ENCODE measurements at places on chromosomes 2 and 18.

DNA sequence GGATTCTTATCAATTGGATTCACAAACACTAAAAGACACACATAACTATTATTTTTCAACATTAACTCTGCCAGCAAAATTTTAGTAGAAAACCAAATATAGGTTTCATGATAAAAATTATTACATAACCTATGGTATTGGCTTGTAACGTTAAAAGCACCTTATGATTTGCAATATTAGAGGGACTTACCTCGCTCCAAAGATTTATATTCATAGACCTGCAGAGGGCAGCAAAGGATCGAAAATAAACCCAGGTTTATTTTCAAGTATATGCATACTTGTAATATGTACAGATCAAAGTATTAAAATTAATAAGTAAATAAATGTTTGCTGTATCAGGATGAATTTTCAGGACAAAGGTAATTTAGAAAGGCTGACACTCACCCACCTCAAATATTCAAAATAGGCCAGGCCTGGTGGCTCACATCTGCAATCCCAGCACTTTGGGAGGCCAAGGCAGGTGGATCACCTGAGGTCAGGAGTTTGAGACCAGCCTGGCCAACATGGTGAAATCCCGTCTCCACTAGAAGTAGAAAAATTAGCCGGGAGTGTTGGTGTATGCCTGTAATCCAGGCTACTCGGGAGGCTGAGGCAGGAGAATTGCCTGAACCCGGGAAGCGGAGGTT, 45.3 kb downstream of the LRPPRC start:
- no peak for DNase-seq

- DNase-seq: no peak
Measured at GRCh38 chr18:39205565-39206195, 1640.1 kb upstream of the CELF4 start.

- no peak for DNase-seq
Measured at GRCh38 chr2:135952891-135953290, 32.5 kb downstream of the DARS1 start.

GRCh38 chr2:239193925-239194677, 206.7 kb downstream of the HDAC4 start:
- DNase-seq: no peak

DNA sequence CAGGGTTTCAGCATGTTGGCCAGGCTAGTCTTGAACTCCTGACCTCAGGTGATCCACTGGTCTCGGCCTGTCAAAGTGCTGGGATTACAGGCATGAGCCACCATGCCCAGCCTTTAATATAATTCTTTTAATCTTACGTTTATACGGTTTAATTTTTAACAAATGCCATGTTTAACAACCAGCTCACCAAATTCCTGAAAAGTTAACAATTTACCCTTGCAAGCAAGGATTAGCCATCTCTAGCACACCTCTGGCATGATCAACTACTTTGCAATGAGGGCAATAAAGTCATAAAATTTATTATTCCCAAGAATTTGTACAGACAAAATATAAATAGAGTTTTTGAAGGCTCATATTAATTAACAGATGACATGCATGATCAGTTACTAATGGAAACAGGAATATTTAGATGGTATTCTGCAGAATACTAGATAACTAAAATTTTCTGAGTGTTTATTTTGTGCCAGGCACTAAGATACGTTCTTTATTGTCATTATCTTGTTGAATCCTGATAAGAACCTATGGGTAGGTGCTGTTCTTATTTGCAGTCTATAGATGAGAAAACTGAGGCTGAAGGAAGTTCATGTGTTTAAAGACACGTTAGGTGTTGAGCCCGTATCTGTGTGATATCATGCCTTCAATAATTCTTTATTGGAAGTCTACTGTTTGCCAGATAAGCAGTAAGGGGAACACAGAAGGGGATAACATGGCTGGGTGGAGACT, 190.1 kb downstream of the CDCA7 start:
- no peak for DNase-seq

DNA sequence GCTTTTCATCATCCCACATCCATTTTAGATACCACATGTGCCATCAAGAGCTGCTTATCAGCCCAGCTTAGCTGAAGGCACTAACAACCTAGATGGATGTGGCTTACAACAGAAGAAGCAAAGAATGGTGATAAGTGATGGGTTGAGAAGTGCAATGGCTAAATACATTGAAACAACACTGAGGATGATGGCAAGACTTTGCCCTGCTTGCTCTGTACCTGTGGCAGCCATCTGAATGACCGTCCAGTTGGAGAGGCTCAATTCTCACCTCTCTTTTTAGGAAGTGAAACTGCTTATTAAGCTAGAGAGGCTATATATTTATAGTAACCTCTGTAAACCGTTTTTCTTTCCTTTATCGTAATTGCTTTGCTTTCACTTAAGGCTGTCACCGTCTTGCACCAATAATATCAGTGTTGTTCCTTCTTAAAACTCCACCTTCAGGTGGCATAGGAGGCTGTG, 5.7 kb downstream of the GPATCH11 start:
- DNase-seq: no peak

DNA sequence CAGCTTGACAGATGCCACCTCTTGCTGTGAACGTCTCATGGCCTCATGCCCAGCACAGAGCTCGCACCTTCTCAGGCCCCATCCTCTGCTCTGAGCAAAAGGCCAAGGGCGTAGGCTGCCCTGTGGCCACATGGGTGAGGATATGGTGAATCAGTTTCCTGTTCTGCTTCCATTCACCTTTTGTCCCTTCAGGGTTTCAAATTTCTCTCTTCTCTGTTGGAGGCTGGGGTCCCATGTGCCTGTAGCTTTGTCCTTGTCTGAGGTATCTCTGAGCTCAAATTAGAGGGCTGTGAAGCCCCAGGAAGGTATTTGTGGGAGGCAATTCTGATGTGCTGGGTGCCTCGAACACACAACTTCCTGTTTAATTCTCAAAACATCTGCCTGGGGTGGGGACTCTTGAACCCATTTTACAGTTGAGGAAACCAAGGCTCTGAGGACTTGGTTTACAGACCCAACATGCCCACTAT, 29.0 kb downstream of the ZAP70 start:
- peak; percentile 29 for DNase-seq

GRCh38 chr2:56232912-56233311, 49.1 kb downstream of the CCDC85A start:
- DNase-seq: no peak

DNA sequence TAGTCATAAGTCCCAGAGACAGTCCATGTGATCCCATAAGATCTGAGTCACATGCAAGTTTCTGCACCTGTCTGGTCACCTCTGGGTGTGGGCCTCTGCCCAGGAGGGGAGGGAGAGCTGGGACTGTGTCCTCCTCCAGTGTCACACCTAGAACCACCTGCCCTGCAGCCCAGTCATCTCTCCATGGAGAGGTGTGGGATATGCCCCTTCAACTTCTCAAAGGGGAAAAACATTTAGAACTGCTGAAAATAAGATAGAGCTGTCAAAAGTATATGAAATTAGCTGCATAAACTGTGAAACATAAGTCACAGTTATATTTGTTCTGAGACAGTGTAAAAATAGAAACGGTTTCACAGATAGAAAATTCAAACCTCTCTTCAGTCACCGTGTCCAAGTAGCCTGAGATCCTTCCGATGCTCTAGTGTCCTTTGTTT, 55.4 kb downstream of the NGEF start:
- no peak for DNase-seq

- DNase-seq: peak; percentile 21
Measured at GRCh38 chr2:73111073-73112025, 1.4 kb downstream of the RAB11FIP5 start.

GRCh38 chr2:3214065-3214464, 163.6 kb downstream of the EIPR1 start:
- DNase-seq: no peak

DNA sequence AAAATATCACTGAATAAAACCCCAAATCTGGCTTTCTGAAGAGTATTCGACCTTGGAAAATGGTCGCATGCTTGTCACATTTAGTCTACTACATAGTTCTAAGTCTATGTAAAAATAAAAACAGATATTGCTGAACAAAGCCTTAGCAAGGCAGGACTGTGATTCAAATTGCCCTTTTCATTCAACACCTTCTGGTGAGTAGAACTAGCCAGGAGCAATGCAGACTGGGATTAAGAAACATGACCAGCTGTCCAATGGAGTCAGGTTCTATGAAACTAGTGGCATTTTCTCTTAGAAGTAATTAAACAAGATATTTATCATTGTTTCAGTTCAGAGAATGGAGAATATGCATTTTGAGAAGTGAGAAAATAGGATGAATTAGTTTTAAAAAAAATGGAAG, 1260.5 kb upstream of the ACVR2A start:
- no peak for DNase-seq

DNA sequence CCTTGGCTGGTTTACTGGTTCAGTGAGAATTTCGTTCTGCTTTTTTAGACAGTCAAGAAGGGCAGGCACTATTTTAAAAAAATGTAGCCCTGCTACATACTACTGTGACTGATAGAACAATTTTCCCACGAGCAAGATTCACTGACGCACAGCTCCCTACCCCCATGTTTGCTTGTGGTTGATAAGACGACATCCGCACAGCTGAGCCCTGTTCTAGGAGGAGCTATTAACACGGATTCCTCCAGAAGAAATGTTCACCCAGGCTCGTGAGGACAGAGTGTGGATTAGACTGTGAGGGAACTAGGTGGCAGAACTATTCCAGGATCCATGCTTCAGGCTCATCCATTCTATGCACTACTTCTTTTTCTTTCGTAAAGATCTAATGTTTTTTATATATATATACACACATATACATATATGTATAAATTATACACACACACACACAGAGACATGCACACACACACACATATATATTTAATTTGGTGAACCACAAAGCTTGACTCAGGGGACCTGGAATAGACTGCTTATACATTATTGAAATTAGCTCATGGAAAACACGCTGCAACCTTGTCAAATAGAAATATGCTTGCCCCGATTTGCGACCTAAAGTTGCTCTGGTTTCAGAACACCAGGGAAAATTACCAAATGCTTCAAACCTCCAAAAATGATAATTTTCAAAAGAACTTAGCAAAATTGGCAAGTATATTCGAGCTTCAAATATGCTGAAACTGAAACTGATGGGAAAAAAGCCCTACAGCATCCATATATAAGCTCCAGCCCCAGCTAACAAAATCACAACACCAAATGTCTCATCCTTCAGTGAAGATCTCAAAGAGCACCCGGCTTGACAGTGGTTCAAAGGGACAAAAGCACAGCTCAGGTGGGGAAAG, 370.4 kb downstream of the SOCS6 start:
- peak; percentile 21 for DNase-seq

- no peak for DNase-seq
Measured at GRCh38 chr2:7646661-7647060, 729.4 kb downstream of the RNF144A start.

DNA sequence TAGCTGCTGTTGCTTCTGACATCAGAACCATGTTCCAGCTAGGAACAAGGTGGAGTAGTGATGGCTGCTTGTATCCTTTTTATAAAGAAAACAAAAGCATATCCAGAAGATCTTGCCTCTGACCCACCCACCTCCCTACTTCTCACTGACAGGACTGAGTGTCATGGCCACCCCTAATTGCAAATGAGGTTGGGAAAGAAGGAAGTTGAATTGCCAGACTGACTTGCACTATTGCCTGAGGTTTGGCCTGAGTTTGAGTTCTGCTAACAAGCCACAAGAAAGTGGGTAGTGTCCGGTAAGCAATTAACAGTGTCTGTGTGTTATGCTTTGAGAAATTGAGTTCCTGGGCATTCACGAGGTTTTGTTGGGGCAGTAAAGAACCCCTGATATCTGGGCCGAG, 22.8 kb downstream of the SGPP2 start:
- no peak for DNase-seq

- DNase-seq: no peak
Measured at GRCh38 chr2:237754182-237754581, 44.4 kb upstream of the RBM44 start.

GRCh38 chr18:72638376-72638775, 94.2 kb upstream of the CBLN2 start:
- DNase-seq: no peak

- DNase-seq: no peak
Measured at GRCh38 chr18:71597219-71597618, 946.9 kb downstream of the CBLN2 start.

GRCh38 chr2:172399765-172400164, 27.6 kb upstream of the ITGA6 start:
- DNase-seq: no peak

DNA sequence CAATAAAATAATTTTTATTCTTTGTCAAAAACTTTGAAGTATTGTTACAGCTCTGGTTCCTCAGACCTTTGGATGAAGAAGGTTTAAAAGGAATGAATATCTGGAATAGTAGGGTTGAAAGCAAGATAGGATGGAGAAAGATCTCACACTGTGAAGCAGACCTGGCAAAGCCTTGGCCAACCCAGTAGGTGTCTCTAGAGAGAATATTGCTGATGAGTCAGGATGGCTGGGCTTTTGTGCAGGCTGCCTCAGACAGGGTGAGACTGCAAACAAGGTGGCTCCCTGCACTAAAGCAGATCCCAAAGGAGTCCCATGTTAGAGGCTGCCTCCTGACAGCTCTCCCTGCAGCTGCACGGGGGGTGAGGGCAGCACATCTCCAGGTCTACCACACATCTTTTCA, 226.0 kb upstream of the ITGA4 start:
- no peak for DNase-seq

DNA sequence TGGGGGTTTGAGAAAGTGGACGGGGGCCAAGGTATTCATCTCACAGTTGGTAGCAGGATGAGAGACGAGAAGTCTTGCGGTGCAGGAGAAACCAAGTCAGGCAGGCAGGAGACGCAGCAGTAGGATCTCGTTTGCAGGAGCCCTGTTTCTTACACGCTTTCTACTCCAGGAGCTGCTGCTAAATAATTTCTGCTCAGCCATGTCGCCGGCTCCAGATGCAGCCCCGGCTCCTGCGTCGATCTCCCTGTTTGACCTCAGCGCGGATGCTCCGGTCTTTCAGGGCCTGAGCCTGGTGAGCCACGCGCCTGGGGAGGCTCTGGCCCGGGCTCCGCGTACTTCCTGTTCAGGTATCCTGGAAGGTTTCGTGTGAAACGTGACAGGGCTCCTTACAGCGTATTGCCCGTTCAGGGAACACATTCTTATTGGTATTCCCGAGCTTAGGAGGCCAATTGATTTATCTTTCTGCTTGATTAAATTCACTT, 494 bp downstream of the ANKZF1 start:
- DNase-seq: peak; percentile 56

GRCh38 chr18:79208906-79209305, 139.7 kb downstream of the ATP9B start:
- no peak for DNase-seq

DNA sequence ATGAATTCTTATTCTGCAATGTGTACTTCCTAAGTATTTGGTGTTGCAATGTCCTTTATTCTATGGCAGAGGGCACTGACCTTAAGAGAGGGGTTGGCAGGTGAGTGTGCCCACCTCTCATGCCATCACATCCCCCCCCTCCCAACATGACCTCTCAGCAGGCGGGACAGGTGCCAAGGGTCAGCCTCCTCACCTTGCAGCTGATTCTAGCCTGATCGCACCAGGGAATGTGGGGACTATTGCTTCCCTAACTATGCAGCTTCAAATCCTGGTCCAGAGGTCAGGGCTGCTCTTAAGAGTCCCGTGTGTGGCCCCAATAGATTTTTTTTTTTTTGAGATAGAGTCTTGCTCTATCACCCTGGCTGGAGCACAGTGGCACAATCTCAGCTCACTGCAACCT, 9.5 kb downstream of the HJURP start:
- DNase-seq: no peak

- no peak for DNase-seq
Measured at GRCh38 chr18:24660956-24661355, 200.5 kb downstream of the HRH4 start.

- no peak for DNase-seq
Measured at GRCh38 chr2:203709416-203710040, 3.1 kb downstream of the CD28 start.

All from stimulated activated CD4-positive, alpha-beta T cell treated with anti-CD3 and anti-CD28 coated beads, Interleukin-2, amount 100 ng/mL, for 24 hours (primary cell).